Activated naive CD8-positive, alpha-beta T cell treated with anti-CD3 and anti-CD28 coated beads, Interleukin-2, amount 50 U/mL, for 24 hours (primary cell): ENCODE measurements at places on chromosomes 1 and 21.
A peak's percentile ranks its signal among the peaks of the same experiment; 100 is the strongest.

DNA sequence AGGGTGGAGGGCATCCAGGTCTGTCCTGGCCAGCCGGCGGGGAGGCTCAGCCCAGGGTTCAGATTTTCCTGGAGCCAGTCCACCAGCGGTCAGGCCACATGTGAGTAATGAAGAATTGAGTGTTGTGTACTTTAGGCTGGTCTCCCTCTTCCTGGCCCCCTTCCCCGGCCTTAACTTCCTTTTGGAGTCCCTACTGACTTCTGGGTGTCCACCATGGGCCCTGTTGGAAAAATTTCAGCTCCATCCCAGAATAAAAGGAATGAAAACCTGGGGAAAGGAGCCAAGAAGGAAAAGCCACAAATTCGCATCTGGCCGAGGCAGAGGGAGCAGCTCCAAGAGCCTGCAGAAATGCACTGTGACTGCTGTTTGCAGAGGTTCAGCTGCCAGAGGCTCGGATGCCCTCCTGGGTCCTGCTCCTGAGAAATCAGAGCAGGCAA is 35.5 kb upstream of the HHAT start:
- no peak for DNase-seq

- no peak for DNase-seq
Measured at GRCh38 chr1:221022331-221022730, 143.1 kb downstream of the HLX start.

- peak; percentile 16 for DNase-seq
Measured at GRCh38 chr1:8283058-8283884, 34.6 kb upstream of the SLC45A1 start.

- peak; percentile 57 for DNase-seq
Measured at GRCh38 chr1:231315887-231316286, 21.8 kb downstream of the EXOC8 start.

DNA sequence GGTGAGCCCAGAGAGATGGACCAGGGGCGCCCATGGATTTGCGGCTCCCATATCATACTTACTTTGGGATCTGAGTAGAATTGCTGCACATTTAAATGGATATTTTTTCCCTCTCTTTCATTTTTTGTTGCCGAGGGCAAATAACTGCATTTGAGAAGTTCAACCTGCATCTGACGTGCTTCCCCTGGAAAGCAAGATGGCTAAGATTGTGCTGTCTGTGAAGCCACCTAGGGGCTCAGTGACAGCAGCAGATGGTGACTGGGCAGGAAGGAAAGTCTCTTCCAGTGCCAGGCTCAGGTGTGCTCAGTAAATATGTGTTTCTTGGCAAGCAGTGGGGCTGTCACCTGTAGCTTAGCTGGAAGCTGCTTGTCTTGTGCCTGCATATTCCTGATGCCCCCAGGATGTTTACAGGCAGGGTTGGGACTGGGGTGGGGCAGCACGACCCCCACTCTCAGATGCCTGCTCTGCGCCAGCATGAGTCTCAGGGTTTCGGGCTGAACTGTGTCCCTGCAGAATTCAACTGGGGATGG is 59.8 kb upstream of the ETV3 start:
- no peak for DNase-seq

DNA sequence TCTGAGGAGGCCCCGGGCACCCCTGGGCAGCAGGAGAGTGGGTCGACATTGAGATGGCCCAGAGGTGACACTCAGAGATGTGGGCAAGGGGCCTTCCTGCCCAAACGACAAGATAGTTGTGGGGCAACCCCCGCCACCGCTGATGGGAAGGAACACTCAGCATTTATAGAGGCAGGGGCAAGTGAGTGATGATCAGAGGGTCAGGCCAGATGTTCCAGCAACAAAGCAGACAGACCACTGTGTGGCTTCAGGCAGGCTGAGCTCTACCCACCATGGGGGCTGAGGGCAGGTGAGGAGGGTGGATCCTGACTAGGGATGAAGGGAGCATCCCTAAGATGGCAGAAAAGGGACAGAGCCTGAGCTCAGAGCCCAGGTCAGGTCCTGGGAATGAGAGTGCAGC is 362.7 kb downstream of the PTPRU start:
- DNase-seq: no peak

DNA sequence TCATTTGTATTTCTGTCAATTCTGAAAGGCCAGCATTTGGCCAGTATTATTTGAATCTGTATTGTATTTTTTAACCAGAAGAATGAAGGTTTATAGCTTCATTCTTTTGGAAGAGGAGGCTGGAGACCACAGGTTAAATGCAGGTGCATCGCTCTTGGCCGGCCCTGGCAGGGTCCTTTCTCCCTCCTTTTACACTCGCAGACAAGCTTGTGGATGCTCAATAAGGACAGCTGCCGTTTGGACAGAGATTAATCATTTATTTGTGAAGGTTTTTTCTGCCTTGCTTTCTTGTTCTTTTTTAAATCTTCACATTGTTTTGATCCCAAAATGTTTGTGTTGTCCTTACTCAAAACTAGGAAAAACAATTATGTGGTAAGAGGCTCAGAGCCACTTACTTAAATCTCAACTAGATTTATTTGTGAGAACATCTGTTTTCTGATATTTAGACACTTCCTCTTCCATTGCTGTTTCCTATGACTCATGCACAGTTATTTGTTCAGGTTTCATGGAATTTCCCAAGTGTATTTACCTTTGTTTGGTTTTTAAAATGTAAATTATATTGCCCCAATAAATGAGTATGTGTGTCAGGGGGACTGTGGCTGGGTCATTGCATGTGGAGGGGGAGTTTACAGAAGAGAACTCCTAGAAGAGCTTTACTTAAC is 46.7 kb upstream of the LAMC2 start:
- no peak for DNase-seq

DNA sequence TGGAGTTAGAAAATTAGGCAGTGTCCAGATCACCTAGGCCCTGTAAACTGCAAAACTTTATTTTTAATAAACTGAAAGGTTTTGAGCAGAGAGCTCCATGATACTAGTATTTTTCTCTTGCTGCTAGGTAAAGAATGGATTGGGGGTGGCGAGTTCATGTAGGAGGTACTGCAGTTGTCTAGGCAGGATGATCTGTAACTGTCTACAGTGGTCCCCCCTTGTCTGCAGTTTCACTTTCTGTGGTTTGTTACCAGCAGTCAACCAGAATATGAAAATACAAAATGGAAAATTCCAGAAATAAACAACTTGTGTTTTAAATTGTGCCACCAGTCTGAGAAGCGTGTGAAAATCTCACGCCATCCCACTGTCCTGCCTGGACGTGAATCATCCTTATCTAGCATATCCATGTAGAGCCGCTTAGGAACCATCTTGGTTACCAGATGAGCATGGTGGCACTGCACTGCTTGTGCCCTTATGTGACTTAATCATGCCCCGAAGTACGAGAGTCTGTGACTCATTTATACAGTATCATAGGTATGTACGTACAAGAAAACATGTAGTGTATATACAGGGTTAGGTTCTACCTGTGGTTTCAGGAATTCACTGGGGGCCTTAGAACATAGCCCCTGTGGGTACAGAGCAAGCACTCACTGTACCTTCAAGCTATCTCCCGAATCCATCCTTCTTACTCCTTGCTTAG is 94.2 kb downstream of the AHCTF1 start:
- DNase-seq: no peak

DNA sequence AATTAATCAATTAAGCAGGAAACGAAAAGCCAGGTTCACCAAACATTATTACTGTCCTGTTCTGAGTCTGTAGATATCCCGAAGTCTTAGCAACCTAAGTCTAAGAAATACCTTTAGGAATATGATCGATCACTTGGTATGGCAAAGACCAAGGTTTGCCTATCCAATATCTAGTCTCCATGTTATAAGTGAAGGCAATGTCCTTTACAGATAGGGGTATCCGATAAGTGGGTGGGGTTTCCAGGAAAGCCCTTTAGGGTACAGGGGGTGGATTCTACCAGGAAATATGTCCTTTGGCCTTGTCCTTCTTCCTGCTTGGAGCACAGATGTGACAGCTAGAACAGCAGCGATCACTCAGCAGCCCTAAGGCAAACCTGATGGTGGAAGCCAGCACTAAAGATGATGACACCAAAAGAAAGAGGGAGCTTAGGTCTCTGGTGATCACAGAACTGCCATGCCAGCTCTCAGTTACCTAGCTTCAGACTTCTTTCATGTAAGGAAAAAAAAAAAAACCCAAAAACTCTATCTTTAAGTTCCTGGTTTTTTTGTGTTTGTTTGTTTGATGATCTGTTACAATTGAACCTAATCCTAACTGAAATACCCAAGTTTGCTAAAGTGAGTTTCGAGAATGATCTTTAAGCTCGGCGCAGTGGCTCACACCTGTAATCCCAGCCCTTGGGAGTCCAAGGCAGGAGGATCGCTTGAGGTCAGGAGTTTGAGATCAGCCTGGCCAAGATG is 40.8 kb downstream of the DSTYK start:
- no peak for DNase-seq

- no peak for DNase-seq
Measured at GRCh38 chr1:2378956-2379732, 12.2 kb downstream of the MORN1 start.

GRCh38 chr1:10796029-10796944 is at the start of gene CASZ1:
CASZ1 (minus strand) TSS chr1:10796646; CDS start chr1:10693889, 102,757 bp downstream.
- DNase-seq: no peak

- DNase-seq: no peak
Measured at GRCh38 chr1:201226178-201226514, 35.5 kb downstream of the IGFN1 start.

- DNase-seq: no peak
Measured at GRCh38 chr1:96365076-96365475, 356.5 kb upstream of the PTBP2 start.

DNA sequence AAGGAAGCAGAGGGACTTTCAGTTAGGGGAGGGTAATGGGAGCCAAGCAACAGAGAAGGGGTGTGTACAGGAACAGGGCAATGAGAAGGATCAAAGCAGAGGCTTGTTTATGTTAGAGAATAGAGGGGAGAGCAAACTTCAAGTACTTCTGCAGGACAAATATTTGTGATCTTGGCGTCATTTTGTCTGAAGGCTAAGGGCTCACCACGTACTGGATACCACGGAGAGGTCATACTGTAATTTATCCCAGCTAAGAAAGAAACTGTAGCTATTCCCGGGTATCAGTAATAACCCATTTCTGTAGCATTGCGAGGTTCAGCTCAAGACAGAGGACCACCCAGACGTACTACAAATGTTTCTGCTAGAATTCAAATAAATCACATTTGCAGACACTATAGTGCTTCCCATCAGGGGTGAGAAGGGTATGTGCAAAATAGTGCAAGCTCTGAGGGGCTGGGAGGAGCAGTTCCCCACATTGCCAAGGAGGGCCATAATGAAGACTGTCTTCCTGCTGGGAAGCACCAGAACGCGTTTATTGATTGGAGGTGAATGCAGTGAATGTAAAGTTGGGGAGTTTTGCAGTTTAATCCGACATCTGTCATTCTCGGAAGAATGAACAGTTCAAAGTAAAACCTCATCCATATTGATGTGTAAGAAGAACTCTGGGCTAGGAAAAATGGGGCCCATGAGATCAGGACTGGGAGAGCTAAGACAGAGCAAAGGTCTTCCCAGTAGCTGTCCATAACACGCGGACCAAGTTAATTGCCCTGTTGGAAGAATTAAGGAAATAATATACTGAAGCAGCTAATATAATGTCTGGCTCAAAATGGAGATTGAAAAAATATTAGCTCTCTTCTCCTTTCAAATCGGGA is 136.9 kb downstream of the RWDD3 start:
- DNase-seq: no peak

- no peak for DNase-seq
Measured at GRCh38 chr1:70714149-70714548, 303.1 kb downstream of the CTH start.

DNA sequence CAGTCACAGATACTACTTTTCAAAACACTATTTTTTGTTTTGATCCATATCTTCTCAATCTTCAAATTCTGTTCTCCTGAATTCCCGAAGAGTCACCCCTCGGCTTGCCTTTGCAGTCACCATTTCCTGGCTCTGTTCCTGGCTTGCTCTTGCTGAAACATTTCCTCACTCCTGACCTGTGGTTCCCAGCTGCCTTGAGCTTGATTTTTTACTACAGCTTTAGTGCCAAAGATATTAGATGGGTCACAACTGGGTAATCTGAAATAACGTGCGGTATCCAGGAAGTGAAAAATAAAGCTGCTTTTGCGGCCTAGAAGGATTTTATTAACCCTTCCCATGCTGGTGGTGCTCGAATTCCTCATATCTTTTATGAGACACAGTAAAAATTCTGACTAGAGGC is 318.8 kb downstream of the PCP4 start:
- no peak for DNase-seq

DNA sequence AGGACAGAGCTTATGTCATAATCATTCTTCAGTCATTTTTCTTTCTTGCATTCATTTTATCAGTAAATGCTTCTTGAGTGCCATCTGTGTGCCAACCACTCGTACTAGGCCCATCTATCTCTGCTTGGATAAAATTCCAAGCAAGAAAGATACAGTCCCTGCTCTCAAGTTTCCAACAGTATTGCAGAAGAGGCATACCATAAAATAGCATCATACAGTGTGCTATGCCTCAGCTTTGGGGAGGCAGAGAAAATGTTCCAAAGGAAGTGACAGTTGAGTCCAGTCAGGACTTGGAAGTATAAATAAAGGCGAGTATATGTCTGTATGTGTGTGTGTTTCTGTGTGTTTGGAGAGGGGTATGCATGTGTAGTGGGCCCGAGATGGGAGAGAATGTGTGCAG is 113.4 kb upstream of the HOOK1 start:
- DNase-seq: no peak

- DNase-seq: no peak
Measured at GRCh38 chr1:163655565-163655964, 333.8 kb downstream of the NUF2 start.

DNA sequence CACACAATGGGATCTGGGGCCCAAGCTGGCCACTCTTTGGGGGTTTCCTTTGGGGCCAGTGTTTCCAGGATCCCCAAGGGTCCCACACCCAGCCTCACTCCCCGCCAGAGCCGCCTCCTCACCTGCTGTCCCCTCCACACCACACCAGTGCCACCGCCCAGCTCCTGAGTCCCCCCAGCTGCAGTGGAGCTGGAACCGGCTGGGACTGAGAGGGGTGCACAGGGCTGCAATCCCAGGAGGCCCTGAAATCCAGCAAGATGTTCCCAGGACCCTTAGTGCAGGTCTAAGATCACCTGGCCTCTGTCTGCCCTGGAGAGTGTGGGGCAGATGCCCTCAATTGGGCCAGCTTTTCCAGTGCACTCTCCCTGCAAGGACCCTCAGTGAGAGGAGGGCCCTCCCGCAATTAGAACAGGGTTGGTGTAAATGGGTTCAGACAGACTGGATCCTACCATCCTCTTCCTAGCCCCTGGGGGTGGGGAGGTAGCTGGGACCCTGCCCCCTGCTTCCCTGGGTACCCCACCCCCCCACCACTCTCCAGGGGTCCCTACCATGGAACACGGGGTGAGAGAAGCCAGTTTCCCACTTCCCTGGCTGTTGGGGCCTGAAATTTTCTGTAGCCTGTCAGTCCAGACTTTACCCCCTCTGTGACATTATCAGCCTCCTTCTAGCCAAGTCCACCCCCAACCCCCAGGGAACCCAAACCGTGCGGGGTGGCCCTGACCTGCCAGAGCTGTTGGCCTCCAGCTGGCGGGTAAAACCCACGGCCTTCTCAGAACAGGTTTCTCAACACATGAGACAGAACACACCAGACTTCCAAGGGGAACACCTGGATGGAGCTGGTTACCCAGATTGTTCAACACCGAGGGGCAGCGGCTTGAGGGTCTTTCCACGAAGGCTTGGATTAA is 7.0 kb downstream of the KRTAP10-12 start:
- no peak for DNase-seq

- no peak for DNase-seq
Measured at GRCh38 chr1:226491093-226491850, 57.3 kb upstream of the STUM start.

- no peak for DNase-seq
Measured at GRCh38 chr1:221164951-221165838, 286.0 kb downstream of the HLX start.
